ENCODE measurements at places on chromosomes 2 and 18.

GRCh38 chr2:1210352-1210751, 202.9 kb upstream of the TPO start:
- no peak for DNase-seq

DNA sequence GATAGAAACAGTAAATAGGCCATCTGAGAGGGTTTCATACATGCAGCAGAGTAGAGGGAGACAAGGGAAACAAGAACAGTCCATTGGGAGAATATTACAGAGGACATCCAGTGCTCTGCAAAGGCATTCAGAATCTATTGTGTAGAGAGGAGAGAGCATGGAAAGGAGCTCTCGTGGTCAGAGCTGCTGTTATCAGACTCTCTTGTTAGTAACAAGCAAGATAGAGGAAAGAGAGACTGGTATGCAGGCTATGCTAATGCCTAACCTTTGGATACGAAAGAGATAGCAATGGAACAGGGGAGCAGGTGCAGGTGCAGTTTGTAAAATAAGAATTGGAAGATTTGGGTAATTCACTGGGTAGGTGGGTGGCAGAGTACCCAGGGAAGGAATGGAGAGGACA, 855.9 kb downstream of the CNTNAP5 start:
- no peak for DNase-seq

- DNase-seq, result no peak
Measured at GRCh38 chr2:170567429-170567828, 147.7 kb upstream of the SP5 start.

DNA sequence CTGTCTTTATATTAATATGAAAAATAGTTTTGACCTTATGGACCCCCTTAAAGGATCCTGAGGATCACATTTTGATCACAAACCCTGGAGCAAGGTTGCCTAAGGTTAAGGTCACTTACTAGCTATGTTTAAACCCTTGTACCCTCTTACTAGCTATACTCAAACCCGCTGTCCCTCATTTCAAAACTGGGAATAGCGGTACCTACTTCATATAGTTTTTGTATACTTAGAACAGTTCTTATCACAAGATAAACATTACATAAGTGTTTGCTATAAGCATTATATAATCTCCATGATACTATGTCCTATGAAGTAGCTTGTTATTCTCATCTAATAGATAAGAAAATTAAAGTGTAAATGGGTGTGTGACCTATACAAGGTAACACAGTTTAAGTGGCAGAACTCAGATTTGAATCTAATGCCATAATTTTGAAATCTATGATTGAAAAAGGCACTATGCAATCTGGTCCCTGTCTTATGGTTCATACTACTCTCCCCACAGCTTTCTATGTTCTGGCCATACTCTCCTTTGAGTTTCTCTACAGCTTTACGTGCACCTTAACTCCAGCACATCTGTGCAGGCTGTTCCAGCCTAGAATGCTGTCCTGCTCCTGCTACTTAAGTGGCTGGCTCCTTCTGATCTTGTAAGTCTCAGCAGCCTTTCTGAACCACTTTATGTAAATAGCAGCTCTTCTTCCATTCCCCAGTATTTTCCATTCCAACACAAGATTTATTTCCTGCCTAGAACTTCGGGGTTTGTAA, 30.4 kb downstream of the HYCC2 start:
- DNase-seq, result no peak

DNA sequence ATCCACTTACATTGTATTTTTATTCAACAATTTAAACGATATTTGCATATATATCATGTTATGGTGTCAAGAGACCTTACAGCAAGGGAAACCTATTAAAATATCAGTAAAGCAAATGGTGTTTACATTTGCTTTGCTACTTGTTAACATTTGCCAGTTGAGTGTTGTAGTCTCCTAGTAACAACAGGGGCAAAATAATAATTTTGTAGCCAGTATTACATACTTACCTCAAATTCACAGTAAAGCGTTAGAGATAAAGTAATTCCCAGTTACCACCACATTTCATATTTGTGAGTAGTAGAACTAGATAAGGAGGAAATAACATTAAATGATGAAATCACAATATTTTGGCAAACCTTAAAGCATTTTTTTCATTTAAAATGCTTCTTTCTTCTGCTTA, 71.3 kb downstream of the FASTKD2 start:
- DNase-seq, result no peak

DNA sequence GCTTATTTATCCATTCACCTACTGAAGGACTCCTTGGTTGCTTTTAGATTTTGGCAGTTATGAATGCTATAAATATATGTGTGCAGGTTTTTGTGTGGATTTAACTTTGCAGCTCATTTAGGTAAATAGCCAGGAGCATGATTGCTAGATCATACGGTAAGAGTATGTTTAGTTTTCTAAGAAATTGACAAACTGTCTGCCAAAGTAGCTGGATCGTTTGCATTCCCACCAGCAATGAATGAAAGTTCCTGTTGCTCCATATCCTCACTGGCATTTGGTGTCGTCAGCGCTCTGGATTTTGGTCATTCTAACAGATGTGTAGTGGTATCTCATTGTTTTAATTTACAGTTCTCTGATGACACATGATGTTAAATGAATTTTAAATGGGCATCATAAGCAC, 8.7 kb upstream of the DIPK1C start:
- no peak for DNase-seq

GRCh38 chr2:130288467-130289403, 54.0 kb upstream of the IMP4 start:
- no peak for DNase-seq

- no peak for DNase-seq
Measured at GRCh38 chr18:61132031-61132430, 201.2 kb upstream of the CDH20 start.
